Hepatocyte (in vitro differentiated cells): ENCODE measurements at places on chromosomes 12 and 14. TPM values are rescaled to one million over a fixed set of nuclear protein-coding genes. Genes with fewer than 3 reads are reported as not detected.

DNA sequence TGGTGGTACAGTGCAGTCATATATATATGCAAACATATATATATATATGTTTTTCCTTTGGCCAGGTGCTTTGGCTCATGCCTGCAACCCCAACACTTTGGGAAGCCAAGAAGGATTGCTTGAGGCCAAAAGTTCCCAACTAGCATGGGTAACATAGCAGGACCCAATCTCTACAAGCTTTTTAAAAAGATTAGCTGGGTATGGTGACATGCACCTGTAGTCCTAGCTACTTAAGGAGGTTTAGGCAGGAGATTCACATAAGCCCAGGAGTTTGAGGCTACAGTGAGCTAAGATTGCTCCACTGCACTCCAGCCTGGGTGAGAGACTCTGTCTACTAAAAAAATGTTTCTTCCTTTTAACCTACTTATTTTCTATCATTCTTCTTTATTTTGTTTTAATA lies 10.2 kb downstream of the PZP start:
- no peak overlapping the region for H3K4me3 ChIP-seq
- no peaks in the 10 kb centered on the region for H3K4me1 ChIP-seq
- H3K27ac ChIP-seq, result no peak overlapping the region
- DNase-seq, result no peak
- no peaks in the 10 kb centered on the region for H3K27me3 ChIP-seq

DNA sequence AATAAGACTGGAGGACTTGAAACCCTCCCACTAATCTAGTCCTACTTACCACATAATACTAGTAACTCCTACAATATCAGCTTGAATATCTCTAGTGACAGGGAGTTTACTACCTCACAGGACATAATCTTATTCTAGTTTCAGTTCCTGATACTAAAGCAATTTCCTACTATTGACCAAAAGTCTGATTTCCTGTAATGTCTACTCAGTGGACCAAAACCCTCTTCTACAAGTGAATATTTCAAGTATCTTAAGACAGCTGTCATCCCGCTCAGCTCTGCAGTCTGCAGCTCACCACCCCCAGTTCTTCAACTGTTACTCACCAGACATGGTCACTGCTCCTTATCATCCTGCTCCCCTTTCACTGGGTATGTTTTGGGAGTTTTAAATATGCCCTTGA lies 70.8 kb upstream of the TMCC3 start:
- no peak overlapping the region for H3K27ac ChIP-seq
- no peaks in the 10 kb centered on the region for H3K27me3 ChIP-seq
- H3K4me1 ChIP-seq, result no peaks in the 10 kb centered on the region
- no peak overlapping the region for H3K4me3 ChIP-seq
- H3K36me3 ChIP-seq, result no peaks in the 10 kb centered on the region
- DNase-seq, result no peak

DNA sequence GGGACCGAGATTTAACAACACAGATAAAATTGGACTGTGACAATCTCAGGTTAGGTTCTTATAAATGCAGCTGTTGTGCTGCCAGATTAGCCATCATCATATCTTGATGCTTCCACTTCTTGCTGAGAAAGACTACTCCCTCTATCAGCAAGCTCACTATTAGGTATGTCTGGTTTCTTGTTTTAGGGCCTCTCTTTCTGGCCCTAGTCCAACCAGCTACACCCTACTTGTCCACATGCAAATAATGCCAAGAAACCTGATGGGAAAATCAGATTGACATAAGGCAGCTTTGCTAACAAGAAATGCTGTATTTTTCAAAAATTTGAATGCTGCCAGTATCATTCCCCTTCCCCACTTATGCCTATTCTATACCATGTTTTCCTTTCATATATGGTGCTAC lies 296.0 kb downstream of the RMST start:
- H3K27ac ChIP-seq, result peak overlapping the region; percentile 68
- no peaks in the 10 kb centered on the region for H3K27me3 ChIP-seq
- H3K36me3 ChIP-seq, result no peaks in the 10 kb centered on the region

DNA sequence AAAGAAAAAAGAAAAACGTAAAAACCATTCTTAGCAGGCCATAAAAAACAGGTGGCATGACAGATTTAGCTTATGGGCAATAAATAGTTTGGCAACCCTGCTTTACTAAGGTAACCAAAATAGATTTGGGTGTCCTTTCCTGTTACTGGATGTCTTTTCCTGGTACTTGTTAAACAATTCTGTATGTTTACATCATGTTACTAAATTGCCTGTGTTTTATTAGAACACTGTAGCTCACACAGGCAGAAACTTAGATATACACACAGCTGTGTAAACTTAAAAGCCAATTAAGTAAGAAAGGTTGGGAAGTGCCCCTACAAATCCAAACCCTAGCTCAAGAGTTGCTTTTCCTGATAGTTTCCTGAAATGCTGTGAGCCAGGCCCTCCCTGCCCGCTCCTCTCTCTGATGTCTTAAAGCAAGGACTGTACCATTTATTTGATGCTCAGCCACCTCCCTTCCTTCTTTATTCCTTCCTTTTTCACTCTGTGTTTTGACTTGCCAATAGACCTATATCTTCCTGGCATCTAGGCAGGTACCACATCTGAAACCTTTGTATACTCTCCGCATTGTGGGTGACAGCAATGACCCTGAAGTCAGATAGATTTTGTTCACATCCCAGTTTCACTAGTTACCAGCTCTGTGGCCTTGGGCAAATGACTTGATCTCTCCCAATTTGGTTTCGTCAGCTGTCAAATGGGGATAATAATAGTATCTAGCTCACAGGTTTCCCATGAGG lies 3.7 kb upstream of the CAMKK2 start:
- H3K4me1 ChIP-seq, result peaks cover 14% of the 10 kb centered on the region
- H3K27me3 ChIP-seq, result no peaks in the 10 kb centered on the region
- no peak overlapping the region for H3K4me3 ChIP-seq
- no peaks in the 10 kb centered on the region for H3K36me3 ChIP-seq
- peak overlapping the region; percentile 41 for H3K27ac ChIP-seq

- H3K4me1 ChIP-seq, result peaks cover 11% of the 10 kb centered on the region
- no peaks in the 10 kb centered on the region for H3K27me3 ChIP-seq
- no peaks in the 10 kb centered on the region for H3K36me3 ChIP-seq
- DNase-seq, result no peak
- no peak overlapping the region for H3K4me3 ChIP-seq
Measured at GRCh38 chr12:52216807-52217206, 16.2 kb upstream of the KRT7 start.

GRCh38 chr14:69989622-69990021 lies 110.4 kb downstream of the SMOC1 start:
- peaks cover 15% of the 10 kb centered on the region for H3K4me1 ChIP-seq
- H3K36me3 ChIP-seq, result no peaks in the 10 kb centered on the region
- no peaks in the 10 kb centered on the region for H3K27me3 ChIP-seq

- peak overlapping the region; percentile 13 for H3K27ac ChIP-seq
- no peaks in the 10 kb centered on the region for H3K27me3 ChIP-seq
- H3K4me1 ChIP-seq, result peaks cover 5% of the 10 kb centered on the region
Measured at GRCh38 chr12:89493670-89494302, 30.8 kb downstream of the GALNT4 start.

DNA sequence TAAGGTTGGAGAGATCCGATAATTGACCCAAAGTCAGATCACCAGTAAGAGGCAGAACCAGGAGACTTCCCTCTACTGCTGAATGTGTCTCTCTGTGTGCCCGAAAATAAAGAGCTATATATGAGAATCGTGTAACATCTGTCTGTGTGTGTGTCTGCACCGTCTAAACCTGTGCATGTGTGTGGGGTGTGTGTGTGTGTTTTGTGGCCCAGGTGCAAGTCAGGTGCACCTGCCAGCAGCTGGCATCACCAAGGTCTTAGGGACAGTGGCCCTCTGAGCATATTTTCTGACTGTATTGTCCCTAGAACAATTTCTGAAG lies 24.7 kb upstream of the KRT78 start:
- H3K36me3 ChIP-seq, result no peaks in the 10 kb centered on the region
- H3K27ac ChIP-seq, result peak overlapping the region; percentile 91
- H3K27me3 ChIP-seq, result no peaks in the 10 kb centered on the region
- peaks cover 46% of the 10 kb centered on the region for H3K4me1 ChIP-seq
- no peak overlapping the region for H3K4me3 ChIP-seq

- no peak for DNase-seq
- H3K27ac ChIP-seq, result no peak overlapping the region
- no peaks in the 10 kb centered on the region for H3K4me1 ChIP-seq
- no peaks in the 10 kb centered on the region for H3K36me3 ChIP-seq
- peaks cover 3% of the 10 kb centered on the region for H3K27me3 ChIP-seq
- no peak overlapping the region for H3K4me3 ChIP-seq
Measured at GRCh38 chr14:36816481-36816880, 154.8 kb downstream of the PAX9 start.

DNA sequence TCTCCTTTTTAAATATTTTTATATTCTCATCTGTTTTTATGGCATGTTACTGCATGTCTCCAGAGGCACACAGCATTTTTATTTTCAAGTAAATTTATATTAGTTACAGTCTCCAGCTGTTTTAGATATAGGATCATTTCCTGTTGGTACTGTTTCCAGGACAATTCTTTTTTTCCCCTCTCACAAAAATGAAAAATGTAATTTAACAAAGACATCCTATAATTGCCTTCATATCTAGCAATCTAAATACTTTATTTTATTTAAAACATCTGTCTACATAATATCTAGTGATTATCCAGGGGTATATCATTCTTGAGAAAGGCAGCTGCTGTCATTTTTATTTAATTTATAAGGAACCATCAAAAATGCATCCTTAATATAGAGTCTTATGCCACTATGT lies 272.4 kb upstream of the NPAS3 start:
- H3K4me3 ChIP-seq, result no peak overlapping the region
- no peaks in the 10 kb centered on the region for H3K36me3 ChIP-seq
- H3K27me3 ChIP-seq, result no peaks in the 10 kb centered on the region
- H3K4me1 ChIP-seq, result no peaks in the 10 kb centered on the region
- no peak for DNase-seq
- no peak overlapping the region for H3K27ac ChIP-seq

GRCh38 chr12:153080-153746 lies 60.7 kb downstream of the SLC6A12 start:
- peak; percentile 89 for DNase-seq
- no peaks in the 10 kb centered on the region for H3K36me3 ChIP-seq
- no peak overlapping the region for H3K4me3 ChIP-seq

DNA sequence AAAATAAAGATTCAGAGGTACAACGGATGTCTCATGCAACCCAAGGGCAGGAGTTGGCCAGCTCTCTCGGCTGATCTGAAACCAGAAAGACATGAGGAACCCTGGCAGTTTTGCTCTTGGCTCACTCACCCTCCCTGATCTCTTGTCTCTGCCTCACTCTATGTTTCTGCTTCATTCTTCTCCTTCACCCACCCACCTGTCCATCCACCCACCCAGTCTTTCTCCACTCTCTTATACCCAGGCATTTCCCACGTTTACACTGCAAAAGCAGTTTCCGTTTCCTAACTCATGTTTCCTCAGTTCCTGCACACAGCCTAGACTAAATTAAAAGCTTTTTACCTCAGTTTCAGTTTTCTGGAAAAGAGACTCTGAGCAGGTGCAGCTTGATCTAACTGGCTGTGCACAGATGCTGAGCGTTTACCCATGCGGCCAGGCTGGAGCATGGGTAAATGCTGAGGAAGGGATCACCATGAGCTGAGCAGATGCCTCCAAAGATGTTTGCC lies 157.6 kb downstream of the PRKCH start:
- peaks cover 12% of the 10 kb centered on the region for H3K4me1 ChIP-seq
- H3K4me3 ChIP-seq, result no peak overlapping the region
- H3K27ac ChIP-seq, result no peak overlapping the region
- no peaks in the 10 kb centered on the region for H3K36me3 ChIP-seq
- no peak for DNase-seq
- H3K27me3 ChIP-seq, result no peaks in the 10 kb centered on the region

GRCh38 chr14:59895721-59896120 lies 24.2 kb upstream of the LRRC9 start:
- H3K27me3 ChIP-seq, result no peaks in the 10 kb centered on the region
- no peaks in the 10 kb centered on the region for H3K4me1 ChIP-seq
- H3K4me3 ChIP-seq, result no peak overlapping the region
- DNase-seq, result no peak

DNA sequence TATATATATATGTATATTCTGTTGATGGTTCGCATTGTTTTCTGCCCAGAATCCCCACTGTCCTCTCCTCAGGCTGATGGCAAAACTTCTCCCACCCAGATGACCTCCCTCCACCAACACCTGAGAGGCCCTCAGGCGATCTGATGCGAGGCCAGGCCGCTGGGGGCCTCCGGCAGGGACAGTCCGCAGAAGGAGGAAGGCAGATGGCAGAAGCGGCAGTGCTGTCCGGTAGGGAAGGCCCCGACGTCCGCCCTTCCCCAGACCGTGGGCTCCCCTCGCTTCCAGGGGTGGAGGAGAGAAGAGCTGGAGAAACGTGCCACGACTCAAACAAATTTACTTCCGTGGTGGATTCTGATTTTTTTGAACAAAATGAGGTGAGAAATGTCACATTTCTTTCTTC lies 178.3 kb upstream of the RGS6 start:
- H3K36me3 ChIP-seq, result no peaks in the 10 kb centered on the region
- no peaks in the 10 kb centered on the region for H3K27me3 ChIP-seq
- peaks cover 3% of the 10 kb centered on the region for H3K4me1 ChIP-seq
- no peak overlapping the region for H3K27ac ChIP-seq
- no peak for DNase-seq
- no peak overlapping the region for H3K4me3 ChIP-seq

GRCh38 chr14:33386781-33387180 lies 448.1 kb downstream of the NPAS3 start:
- no peak for DNase-seq
- no peaks in the 10 kb centered on the region for H3K36me3 ChIP-seq
- H3K27ac ChIP-seq, result no peak overlapping the region
- no peaks in the 10 kb centered on the region for H3K4me1 ChIP-seq
- no peak overlapping the region for H3K4me3 ChIP-seq

- H3K4me3 ChIP-seq, result no peak overlapping the region
- no peak for DNase-seq
- peaks cover under 1% of the 10 kb centered on the region for H3K4me1 ChIP-seq
- no peaks in the 10 kb centered on the region for H3K36me3 ChIP-seq
- no peak overlapping the region for H3K27ac ChIP-seq
- H3K27me3 ChIP-seq, result no peaks in the 10 kb centered on the region
Measured at GRCh38 chr12:15575671-15576541, 213.3 kb downstream of the EPS8 start.

GRCh38 chr14:25042362-25043299 lies 7.3 kb downstream of the STXBP6 start:
- H3K4me1 ChIP-seq, result peaks cover 16% of the 10 kb centered on the region
- peak overlapping the region; percentile 18 for H3K27ac ChIP-seq
- H3K36me3 ChIP-seq, result no peaks in the 10 kb centered on the region
- peak; percentile 79 for DNase-seq

Gene GLS2
- 6.1 and 6.4 TPM in 2 replicates for total RNA-seq

Gene LTBP2
- total RNA-seq, result 3.0 and 8.6 TPM in 2 replicates

Gene PRPH
- 0.70 and 1.1 TPM in 2 replicates for total RNA-seq

Gene ART4
- 4.9 and 6.3 TPM in 2 replicates for total RNA-seq

Gene NTF3
- total RNA-seq, result 5.0 and 6.9 TPM in 2 replicates

Gene RD3L
- not detected in 2 replicates for total RNA-seq

Gene PDZRN4
- 1.8 and 2.3 TPM in 2 replicates for total RNA-seq

Gene TMEM52B
- 0.03 TPM in 1 of 2 replicates, not detected in the other for total RNA-seq

Gene KRT75
- not detected in 2 replicates for total RNA-seq
